ENCODE measurements at places on chromosomes 6 and 20. TPM values are rescaled to one million over a fixed set of nuclear protein-coding genes. Genes with fewer than 3 reads are reported as not detected.

DNA sequence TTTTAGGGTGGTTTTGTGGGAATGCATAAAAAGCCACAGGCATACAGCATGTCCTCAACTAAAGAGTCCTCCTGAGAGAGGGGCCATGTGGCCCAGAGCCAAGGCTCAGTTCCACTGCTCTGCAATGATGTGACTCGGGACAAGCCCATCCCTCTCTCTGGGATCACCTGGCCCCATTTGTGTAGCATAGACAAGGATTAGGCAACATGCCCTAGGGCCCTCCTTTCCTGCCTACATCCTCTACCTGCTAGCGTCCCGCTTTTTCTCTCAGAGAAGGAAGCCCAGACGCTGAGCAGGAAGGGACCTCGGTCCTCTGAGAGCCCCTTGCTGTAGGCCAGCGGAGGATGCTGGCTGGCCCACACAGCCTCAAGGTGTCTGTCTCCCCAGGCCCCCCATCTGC lies 8.8 kb downstream of the TGM2 start:
- DNase-seq, result no peak

DNA sequence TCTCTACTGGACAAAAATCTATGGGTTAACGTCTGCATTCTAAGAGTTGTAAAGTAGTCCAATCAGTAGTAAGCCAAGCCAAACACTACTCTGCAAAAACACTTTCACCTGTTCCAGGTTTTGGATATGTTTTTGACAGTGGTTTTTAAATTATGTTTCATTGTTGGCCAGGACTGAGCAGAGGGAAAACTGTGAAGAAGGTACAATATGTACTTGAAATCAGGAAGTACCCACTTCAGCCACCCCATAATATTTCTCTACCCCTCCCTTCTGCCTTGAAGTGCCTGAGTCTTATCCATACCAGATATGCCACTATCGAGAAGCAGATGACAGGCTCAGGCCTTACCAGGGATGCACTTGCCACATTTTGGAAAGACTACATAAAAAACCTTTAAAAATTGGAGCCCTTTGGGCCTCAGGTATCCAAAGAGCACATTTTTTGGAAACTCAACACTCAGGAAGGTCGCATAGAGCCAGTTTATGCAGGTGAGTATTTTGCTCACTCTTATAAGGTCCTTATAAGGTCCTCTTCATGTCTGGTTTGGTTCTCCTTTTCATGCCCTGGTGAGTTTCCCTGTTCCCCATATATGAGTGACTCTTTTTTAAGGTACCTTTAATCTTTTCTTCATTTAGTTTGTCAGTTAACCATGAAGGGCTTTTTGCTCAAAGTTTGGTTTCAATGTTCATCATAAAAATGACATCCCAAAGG lies 859.3 kb upstream of the FLRT3 start:
- no peak for DNase-seq

DNA sequence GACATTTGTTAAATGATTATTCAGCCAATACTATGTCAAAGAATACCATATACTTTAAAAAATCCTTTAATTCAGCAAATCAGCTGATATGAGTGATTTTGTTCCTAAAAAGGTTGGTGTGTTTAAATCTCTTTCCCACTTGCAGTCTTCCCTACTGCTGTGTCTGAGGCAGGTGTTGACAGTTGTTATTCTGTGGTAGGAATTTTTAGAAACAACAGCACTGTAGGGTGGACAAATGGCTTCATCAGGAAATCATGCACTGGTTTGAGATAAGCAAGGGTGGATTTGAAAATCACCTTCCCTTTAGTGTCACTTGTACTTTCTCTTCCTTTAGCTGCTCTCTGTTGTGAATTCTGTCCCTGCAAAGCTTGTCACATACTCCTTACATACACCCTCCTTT lies 213.7 kb upstream of the SGK1 start:
- no peak for DNase-seq

GRCh38 chr6:57013521-57013926 lies 33.0 kb upstream of the KIAA1586 start:
- DNase-seq, result no peak

GRCh38 chr6:111995404-111995803 lies 58.5 kb upstream of the CCN6 start:
- DNase-seq, result no peak

DNA sequence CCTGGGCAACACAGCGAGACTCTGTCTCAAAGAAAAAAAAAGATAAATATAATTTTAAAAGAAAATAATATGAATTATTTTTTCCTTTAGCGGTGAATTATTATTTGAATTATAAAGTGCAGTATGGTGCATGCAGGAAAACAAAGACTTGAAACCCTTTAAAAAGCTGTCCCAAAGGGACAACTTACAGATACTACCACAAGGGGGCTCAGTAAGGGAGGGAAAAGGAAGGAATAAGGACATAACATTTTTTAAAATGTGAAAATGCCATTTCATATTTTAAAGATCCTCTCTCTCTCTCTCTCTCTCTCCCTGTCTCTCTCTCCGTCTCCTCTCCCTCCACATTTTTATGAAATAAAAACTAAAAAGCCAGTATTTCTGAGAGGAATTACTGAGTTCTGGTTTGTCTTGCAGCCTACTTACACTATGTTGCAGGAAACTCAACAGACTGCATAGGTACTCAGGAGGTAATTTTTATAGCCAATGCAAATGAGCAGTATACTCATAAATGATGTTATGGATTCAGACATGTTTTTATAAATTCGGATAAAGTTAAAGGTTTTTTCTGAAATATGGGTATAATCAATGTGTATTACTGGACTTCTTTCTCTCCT lies 455.0 kb upstream of the GJE1 start:
- DNase-seq, result peak; percentile 17

- no peak for DNase-seq
These were observed 65.8 kb upstream of the PTCHD4 start for GRCh38 chr6:48176645-48177308.

- no peak for DNase-seq
These were observed 44.8 kb upstream of the BCLAF1 start for GRCh38 chr6:136334465-136334846.

ARMH2 gene
- not detected for total RNA-seq

SLC22A2 gene
- total RNA-seq, result not detected

DNA sequence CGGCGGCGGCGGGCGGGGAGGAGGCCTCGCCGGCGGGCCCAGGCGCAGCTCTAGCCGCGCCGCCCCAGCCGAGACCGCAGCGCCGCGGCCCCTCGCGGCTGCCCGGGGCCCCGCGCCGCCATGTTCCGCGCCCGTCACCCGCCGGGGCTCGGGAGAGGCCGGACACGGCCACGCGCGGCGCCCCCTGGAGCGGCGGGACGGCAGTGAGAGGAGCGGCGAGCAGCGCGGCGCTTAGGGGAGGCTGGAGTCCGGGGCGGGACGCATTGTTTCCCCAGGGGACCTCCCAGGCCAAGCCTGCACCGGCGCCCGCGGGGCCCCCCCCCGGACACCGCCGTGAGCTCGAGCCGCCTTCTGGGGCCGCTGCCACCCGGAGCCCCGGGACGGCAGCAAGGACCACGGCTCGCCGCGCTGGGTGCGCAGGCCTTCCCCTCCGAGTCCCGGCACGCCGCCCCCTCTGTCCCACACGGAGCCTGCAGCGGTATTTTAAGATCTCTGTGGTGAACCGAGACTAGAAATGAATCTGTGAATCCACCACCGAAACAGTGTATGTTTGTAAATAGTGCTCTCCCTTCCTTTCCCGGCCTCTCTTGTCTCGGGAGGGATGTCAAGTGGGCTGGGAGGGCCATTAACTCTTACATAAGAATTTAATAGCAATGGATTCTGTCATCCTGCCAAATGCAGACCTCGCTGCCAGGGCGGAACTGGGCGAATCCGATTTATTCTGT lies 424 bp upstream of the KIF13A start:
- no peak for DNase-seq

DNA sequence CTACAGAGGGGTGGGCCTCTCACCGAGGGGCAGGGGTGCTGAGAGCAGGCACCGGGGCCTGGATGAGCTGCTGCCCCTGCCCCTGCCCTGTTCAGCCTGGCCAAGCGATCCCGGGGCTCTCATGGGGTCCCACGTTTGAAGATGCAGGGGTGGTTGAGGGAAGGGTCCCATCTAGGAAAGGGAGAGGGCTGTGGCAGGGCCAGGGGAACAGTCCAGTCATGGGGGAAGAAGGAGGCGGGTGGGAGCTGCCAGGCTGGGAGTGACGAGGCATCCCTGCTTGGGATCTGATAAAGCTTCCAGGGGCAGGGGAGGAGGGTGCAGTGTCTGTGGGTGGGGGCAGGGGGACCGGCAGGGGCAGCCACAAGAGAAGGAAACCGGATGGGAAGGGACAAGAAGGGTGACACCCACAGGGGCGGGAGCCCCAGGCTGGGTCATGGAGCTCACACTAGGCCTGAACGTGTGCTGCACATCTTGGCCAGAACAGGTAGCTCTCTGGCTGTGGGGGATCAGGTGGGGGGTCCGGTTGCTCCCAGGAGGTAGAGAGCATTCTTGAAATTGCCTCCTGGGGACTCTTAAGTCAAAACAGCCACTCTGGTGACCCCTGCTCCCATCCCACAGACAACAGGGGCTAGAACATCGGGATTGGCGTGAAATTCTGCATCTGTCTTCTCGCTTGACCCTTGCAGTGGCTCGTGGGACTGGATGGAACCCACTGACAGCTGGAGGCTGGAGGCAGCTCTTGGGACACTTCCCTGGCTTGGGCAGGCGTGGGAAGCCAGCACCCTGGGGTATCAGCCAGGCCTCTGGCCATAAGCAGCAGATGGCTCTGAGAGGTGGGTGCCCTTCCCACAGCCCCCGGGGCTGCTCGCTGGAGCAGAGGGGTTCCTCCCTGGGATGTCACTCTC lies 58.0 kb upstream of the GATA5 start:
- no peak for DNase-seq

All from CD4-positive, alpha-beta T cell (primary cell).